Thoracic aorta endothelial cell (primary cell): ENCODE measurements at places on chromosomes 1 and 21. TPM values are rescaled to one million over a fixed set of nuclear protein-coding genes. Genes with fewer than 3 reads are reported as not detected.

The ATP1A2 gene
- not detected in 2 replicates for total RNA-seq

The S100B gene
- not detected in 2 replicates for total RNA-seq

The PRR9 gene
- not detected in 2 replicates for total RNA-seq

The PRDM16 gene
- 0.13 and 3.9 TPM in 2 replicates for total RNA-seq

The CFHR4 gene
- total RNA-seq: not detected in 2 replicates

The HES2 gene
- 32.6 and 40.6 TPM in 2 replicates for total RNA-seq

The LRIF1 gene
- total RNA-seq: 18.9 and 19.0 TPM in 2 replicates

The APOBEC4 gene
- not detected in 2 replicates for total RNA-seq

The SHE gene
- 77.0 and 88.4 TPM in 2 replicates for total RNA-seq

The DTL gene
- 22.3 and 29.7 TPM in 2 replicates for total RNA-seq

The PAQR6 gene
- 0.27 and 0.36 TPM in 2 replicates for total RNA-seq

The SYTL1 gene
- 0.07 TPM in 1 of 2 replicates, not detected in the other for total RNA-seq

The HMGCS2 gene
- total RNA-seq: not detected in 2 replicates

The REN gene
- 0.07 TPM in 1 of 2 replicates, not detected in the other for total RNA-seq

The DDX20 gene
- total RNA-seq: 33.9 and 38.9 TPM in 2 replicates

The GPR3 gene
- total RNA-seq: 0.80 and 2.1 TPM in 2 replicates

The MMEL1 gene
- 1.1 and 3.5 TPM in 2 replicates for total RNA-seq

The NR1I3 gene
- not detected in 2 replicates for total RNA-seq

The PLCH2 gene
- total RNA-seq: under 0.01 and 0.07 TPM in 2 replicates

The ADAMTSL4 gene
- 0.27 and 0.86 TPM in 2 replicates for total RNA-seq

The ADAMTS4 gene
- 35.9 and 90.2 TPM in 2 replicates for total RNA-seq
